ENCODE measurements at places on chromosomes 1 and 21. TPM values are rescaled to one million over a fixed set of nuclear protein-coding genes. Genes with fewer than 3 reads are reported as not detected.

DNA sequence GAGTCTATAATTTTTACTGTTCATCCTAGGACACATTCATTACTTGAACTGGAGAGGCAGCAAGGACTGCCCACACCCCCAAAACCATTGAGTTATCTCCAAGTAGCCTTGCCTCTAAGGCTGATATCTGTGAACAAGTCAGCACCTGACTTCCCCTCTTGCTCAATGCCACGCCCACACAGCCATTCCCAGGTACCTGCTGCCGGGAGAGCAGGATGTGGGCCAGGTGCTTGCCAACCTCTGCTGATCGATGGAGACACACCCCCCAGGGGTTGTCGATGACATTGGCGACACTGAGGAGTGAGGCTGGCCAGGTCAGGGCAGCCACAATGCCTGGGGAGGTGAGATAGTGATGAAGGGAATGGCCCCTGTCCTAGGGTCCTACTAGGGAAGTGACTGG lies 60.1 kb downstream of the TMCO4 start:
- no peak for DNase-seq

GRCh38 chr1:79549201-79549600 lies 542.7 kb upstream of the ADGRL4 start:
- DNase-seq = no peak

DNA sequence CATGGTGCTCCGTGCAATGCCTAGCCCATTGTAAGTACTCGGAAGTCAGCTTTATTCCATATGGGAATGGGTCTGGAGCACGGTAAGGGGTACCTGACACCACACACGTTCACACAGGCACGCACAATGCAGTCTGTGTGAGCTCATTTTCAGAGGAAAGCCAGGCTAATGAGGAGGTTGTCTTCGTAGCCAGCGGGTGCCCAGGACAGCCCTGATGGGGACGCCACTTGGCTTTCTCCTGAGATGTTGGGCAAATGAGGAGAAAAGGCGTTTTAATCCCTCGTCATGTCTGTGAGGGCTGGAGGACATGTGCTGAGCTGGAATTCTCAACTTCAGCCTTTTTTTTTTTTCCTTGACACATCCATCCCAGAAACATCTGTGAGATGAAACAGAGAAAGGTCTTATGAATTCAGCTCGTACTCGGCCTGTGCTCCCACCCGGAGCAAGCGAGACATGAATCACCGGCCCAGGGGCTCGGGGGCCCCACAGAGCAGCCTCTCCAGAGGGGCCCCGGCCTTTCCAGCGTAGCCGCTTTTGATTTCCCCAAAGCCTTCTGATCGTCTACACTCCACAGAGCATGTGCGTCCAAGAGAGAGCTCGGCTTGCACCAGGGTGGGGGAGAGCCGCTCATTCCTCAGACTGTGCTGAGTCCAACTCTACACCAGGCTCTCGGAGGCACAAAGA lies 125.1 kb downstream of the EPHB2 start:
- no peak for DNase-seq

- no peak for DNase-seq
Observed at GRCh38 chr1:55007625-55008024, 8.9 kb downstream of the BSND start.

CASQ2 gene
- total RNA-seq = 10.5 TPM

DNA sequence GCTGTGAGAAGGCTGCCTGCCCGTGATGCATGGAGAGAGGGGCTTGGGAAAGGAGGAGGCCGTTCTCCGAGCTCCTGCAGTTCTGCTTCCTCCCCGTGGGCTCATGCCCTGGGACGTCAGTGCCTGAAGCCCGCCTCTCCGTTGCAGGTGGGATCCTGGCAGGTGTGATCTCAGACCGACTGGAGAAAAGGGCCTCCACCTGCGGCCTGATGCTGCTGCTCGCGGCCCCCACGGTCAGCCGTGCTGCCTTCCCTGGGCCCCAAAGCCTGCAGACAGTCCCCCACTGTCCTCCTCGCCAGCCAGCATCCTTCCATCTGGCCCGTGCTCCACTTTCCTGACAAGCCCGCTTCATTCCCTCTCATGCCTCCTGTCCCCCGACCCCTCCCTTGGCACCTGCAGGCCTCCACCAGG lies 50.9 kb downstream of the SLC37A1 start:
- DNase-seq = no peak

GRCh38 chr1:206706298-206706791 lies 21.6 kb downstream of the MAPKAPK2 start:
- DNase-seq = no peak

- DNase-seq = no peak
Observed at GRCh38 chr1:43976890-43977289, 2.1 kb upstream of the B4GALT2 start.

- DNase-seq = no peak
Observed at GRCh38 chr1:224623310-224623714, 7.2 kb downstream of the CNIH3 start.

- no peak for DNase-seq
Observed at GRCh38 chr1:183991348-183991747, 46.2 kb downstream of the COLGALT2 start.

S100A8 gene
- 6.9 TPM for total RNA-seq

KCNK2 gene
- total RNA-seq = 0.56 TPM

GRCh38 chr1:19344372-19344810 lies 32.3 kb downstream of the SLC66A1 start:
- DNase-seq = peak; percentile 69

- DNase-seq = peak; percentile 21
Observed at GRCh38 chr1:64019818-64020217, 183.6 kb upstream of the UBE2U start.

- peak; percentile 68 for DNase-seq
Observed at GRCh38 chr21:36419996-36420395, 34.8 kb downstream of the CHAF1B start.

GRCh38 chr1:14262637-14263036 lies 335.8 kb upstream of the KAZN start:
- DNase-seq = no peak

CELA2A gene
- not detected for total RNA-seq

BPNT1 gene
- total RNA-seq = 57.5 TPM

RNU1-2 gene
- 2,517 TPM for total RNA-seq

PRR9 gene
- total RNA-seq = not detected

DNA sequence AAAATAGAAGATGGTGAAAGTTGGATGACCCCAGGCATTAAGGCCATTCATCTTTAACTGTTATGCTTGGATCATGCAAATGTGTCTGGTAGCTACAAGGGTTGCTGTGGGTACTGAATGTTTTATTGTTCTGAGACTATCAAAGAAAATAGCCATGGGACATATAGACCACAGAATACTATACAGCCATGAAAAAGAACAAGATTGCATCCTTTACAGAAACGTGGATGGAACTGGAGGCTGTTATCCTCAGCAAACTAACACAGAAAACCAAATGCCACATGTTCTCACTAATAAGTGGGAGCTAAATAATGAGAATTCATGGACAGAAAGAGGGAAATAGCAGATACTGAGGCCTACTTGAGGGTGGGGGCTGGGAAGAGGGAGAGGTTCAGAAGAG lies 249.0 kb downstream of the LTN1 start:
- DNase-seq = no peak

- DNase-seq = no peak
Observed at GRCh38 chr1:204408602-204409001, 3.0 kb downstream of the PPP1R15B start.

GRCh38 chr1:165328136-165328535 lies 28.4 kb downstream of the LMX1A start:
- DNase-seq = no peak

DNA sequence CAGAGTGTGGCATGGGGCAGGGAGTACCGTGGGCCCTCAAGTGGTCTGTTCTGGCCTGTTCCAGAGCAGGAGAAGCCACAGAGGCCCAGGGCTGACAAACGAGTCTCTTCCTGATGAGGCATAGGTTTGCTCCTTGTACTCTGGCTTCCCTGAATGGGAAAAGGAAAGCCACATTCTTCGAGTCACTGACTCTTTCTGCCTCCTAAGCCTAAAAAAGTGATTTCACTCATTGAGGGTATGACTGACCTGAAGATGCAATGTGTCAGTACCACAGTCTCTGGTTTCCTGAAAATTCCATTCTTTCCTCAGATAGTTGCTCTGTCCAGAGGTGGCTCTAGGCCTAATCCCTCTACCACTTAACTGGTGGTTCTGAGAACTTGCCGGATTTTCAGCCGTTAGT lies 92.3 kb downstream of the KCNN3 start:
- no peak for DNase-seq

DNA sequence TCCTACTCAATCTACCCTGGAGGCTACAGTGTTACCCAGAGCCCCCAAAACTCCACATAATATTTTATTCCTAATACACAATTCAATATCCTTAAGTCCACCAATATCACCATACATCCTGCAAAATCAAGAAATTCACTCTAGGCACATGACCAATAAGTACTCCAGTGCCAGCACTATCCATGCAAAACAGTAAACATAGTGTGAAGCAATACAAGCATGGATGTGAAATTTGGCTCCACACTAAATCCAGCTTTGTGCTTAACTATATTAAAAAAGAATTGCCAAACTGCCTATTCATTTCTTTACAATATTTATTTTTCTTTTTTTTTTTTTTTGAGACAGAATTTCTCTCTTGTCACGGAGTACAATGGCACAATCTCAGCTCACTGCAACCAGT lies 3.0 kb upstream of the MEAF6 start:
- no peak for DNase-seq

GRCh38 chr21:43930848-43931375 lies 65.9 kb downstream of the AGPAT3 start:
- DNase-seq = no peak

DNA sequence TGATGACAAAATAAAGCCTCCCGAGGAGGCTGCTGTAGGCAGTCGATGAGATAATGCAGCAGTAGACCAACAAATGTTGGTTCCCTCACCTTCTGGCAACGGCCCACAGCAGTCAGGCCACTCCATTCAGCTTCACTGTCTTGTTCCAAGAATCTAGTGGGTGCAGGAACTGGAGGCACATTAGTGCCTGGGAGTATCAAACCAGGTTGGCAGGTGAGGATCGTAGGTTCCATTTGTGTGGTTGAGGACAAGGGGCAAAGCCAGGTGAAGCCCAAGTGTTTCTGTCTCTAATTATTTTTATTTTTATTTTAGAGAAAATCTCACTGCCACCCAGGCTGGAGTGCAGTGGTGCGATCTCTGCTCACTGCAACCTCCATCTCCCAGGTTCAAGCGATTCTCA lies 13.3 kb downstream of the FBXO2 start:
- no peak for DNase-seq

- DNase-seq = peak; percentile 77
Observed at GRCh38 chr1:56797065-56797685, 22.0 kb downstream of the FYB2 start.

DNA sequence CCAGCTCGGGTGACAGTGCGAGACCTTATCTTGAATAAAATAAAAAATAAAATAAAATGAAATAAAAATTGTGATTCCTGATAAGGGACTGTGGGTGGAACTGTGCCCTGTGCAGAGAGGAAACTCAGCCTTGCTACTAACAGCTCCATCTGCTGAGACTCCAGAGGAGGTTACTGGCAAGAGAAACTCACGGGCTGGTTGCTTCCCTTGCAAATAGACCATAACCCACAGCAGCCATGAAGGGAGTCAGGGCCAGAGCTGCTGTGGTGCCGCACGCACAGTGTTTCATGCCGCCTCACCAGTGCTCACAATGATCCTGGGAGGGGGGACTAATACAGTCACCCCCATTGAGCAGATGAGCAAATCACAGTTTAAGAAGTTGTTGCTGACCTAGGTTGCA lies 13.7 kb downstream of the ZBTB17 start:
- no peak for DNase-seq

- no peak for DNase-seq
Observed at GRCh38 chr1:85149805-85150204, 51.0 kb downstream of the SYDE2 start.

GRCh38 chr1:169890761-169891538 lies 2.7 kb downstream of the SCYL3 start:
- DNase-seq = peak; percentile 75

DNA sequence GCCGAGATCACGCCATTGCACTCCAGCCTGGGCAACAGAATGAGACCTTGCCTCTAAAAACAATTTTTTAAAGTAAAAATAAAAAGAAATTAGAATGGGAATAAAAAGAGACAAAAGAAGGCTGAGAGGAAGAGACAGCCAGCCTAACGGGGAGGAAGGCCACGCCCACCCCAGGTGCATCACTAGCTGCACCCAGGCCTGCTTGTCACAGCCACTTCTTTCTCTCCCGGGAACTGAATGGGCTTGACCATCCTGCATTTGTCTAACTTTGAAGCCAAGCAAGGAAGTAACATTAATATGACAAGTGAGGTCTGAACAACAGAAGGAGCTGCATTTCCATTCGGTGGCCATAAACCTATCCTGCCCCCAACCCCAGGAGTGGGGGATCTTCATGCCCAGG lies 20.8 kb upstream of the EFNA1 start:
- no peak for DNase-seq

CHD1L gene
- total RNA-seq = 40.7 TPM

THAP3 gene
- total RNA-seq = 18.2 TPM

CD48 gene
- 9.2 TPM for total RNA-seq

NGF gene
- not detected for total RNA-seq

FBXO28 gene
- 35.1 TPM for total RNA-seq

MCOLN2 gene
- 21.6 TPM for total RNA-seq

DNA sequence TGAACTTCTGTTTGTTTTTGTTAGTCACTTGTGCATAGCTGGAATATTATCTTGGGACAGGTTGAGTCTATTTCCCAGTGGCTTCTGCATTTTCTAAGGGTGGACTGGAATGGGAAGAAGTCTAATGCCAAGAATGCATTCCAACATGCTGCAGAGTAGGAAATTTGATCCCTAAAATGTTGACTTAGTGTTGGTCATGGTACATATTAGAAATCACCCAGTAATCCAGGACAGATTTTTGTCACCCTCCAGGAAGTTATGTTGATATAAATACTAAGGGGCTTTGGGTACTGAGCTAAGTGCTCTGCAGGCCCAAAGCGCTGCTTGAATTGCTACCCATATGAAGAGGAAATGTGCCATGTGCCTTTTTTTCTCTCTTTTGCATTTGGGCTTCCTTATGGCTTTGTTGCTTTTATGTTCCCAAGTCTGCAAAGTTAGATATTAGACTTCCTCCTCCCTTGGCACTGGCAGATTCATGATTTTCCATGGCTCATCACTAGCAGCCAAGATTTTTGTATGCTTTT lies 10.0 kb downstream of the ARID1A start:
- DNase-seq = no peak

GRCh38 chr1:165994107-165994506 lies 166.7 kb downstream of the UCK2 start:
- no peak for DNase-seq

- DNase-seq = no peak
Observed at GRCh38 chr1:162666006-162666645, 33.9 kb downstream of the DDR2 start.

NOS1AP gene
- 14.4 TPM for total RNA-seq

Measured in colonic mucosa (tissue), 4 donors.